ENCODE measurements at places on chromosomes 5 and 9.
A peak's percentile ranks its signal among the peaks of the same experiment; 100 is the strongest.

DNA sequence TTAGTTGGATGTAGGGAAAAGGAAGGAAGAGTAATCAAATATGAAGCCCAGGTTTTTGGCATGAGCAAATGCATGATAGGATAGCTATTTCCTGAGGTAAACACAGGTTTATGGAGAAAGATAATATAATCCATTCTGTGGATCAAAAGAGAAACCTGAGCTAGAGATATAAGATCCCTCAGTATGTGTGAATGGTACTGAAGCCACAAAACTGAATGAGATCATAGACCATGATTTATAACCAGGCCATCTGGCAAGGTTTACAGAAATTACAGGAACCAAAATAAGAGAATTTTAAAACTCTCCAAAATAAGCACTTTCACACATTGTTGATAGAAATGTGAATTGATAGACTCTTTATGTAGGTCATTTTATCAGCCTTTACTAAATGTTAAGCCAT lies 28.7 kb upstream of the ECM2 start:
- no peak for DNase-seq

GRCh38 chr9:24582146-24583126 lies 36.7 kb upstream of the IZUMO3 start:
- DNase-seq, result no peak

DNA sequence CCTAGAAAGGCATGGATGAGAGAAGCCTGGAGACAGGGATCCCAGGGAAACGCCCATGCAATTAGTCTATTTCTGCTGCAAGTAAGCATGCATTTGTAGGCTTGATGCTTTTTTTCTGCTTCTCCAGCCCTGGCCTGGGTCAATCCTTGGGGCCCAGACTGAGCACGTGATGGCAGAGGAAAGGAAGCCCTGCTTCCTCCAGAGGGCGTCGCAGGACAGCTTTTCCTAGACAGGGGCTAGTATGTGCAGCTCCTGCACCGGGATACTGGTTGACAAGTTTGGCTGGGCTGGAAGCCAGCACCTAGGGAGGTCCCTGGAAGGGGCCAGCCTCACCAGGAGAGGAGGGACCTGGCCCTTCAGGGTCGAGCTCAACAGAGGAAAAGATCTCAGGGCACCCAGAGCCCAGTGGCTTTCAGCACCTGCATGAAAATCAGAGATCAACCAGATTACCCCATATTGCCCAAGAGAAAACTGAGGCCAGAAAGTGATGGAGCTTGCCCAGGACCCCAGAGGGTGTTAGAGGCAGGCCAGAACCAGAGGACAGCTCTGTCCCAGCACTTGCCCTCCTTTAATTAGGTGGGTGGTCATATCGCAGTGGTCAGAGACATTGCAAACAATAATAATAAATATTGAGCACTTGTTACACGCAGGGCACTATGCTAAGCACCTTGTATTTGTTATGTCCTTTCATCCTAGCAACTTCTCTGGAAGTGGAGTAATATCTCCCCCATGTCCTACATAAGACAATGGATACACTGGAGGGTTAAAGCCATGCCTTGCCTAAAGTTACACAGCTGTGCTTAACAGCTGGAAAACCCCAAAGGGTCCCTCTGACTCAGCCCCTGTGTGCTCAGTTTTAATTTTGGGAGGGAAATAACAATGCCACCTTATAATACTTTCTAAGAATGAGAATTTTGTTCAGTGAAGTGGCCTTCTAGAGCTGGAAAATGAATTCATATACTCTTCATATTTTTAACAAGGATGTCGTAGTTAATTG lies 67.1 kb downstream of the KLF4 start:
- DNase-seq, result peak; percentile 59

GRCh38 chr5:33772380-33772897 lies 119.4 kb downstream of the ADAMTS12 start:
- no peak for DNase-seq

GRCh38 chr5:179771311-179771895 lies 22.4 kb upstream of the LTC4S start:
- no peak for DNase-seq

GRCh38 chr5:137336565-137337120 lies 162.5 kb downstream of the SPOCK1 start:
- no peak for DNase-seq

DNA sequence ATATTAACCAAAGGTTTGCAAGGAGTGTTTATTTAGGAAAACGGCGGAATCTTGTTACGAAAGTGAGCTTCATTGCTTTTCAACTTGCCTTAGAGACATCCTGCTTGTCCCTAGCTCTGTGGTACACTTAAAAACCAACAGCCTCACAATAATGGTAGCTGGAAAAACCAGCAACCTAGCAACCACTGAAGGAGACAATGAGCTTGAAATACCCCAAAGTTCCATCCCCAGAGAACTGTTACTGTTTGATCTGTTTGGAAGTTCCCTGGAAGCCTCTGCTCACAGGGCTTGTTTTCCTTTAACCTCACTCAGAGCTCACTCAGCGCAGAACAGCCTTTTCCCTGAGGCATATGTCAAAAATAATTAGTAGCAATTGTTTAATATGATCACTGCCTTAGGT lies 43.2 kb downstream of the SH3TC2 start:
- DNase-seq, result no peak

- DNase-seq, result no peak
Measured at GRCh38 chr5:45284436-45284835, 411.7 kb downstream of the HCN1 start.

DNA sequence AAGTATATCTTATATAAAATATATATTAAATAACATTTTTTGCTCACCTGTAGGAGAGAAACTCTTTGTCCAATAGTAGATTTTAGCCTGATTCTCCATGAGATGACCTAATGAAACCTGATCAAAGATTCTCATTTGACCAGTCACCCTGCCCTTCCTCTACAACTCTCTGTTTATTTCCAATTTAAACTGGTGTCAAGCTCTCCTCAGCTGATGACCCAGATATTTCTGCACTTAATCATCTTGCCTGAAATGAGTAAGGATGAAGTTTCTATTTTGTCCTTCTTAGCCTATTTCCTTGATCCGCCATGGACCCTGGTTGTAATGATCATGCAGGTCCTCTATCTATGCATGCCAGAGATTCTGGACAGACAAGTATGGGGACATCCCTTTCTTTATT lies 179.3 kb upstream of the FGF10 start:
- no peak for DNase-seq

- no peak for DNase-seq
Measured at GRCh38 chr5:74074111-74074510, 448.1 kb downstream of the ARHGEF28 start.

All from NCI-H1092 (cell line).